Gastrocnemius medialis (tissue), 4 donors: ENCODE measurements at places on chromosomes 4 and X. TPM values are rescaled to one million over a fixed set of nuclear protein-coding genes. Genes with fewer than 3 reads are reported as not detected.
A peak's percentile ranks its signal among the peaks of the same experiment; 100 is the strongest.

Gene MAGEA3
- total RNA-seq = not detected

Gene CXCL1
- total RNA-seq = not detected

GRCh38 chr4:99314211-99314610, 7.0 kb downstream of the ADH1B start:
- no peak for DNase-seq

- DNase-seq = no peak
Observed at GRCh38 chr4:156294577-156294976, 340.9 kb upstream of the CTSO start.

GRCh38 chr4:68572653-68573170, 3.4 kb downstream of the UGT2B17 start:
- DNase-seq = no peak

- no peak for DNase-seq
Observed at GRCh38 chr4:4425119-4425690, 38.3 kb downstream of the NSG1 start.

DNA sequence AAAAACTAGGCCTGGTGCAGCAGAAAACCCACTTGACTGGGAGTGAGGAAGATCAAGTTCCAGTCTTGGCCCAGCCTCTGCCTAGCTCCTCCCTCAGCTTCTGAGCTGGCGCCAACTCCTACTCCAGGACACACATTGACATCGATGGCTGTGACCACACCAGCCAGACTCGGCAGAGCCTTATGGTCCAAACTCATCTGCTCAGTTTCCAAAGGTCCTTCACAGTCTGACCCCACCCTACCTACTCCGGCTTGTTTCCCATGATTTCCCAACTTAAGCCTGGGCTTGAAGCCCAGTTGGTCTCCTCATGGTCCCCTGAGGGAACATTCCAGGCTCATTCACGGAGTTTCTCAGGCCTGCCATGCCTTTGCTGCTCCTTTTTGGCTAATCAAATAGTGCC, 10.1 kb downstream of the ELF4 start:
- DNase-seq = peak; percentile 40

DNA sequence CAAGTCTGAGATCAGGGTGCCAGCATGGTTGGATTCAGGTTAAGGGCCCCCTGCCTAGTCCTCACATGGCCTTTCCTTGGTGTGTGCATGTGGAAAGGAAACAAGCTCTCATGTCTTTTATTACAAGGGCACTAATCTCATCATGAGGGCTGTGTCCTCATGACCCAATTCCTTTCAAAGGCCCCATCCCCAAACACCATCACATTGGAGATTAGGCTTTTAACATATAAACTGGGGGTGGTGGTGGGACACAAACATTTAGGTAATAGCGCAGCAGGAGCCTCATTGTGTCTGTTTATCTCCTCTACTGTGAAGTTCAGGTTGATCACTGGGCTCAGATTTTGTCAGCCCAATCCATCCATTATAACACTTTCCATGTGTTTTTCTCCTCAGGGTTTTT, 41.0 kb downstream of the BEX3 start:
- no peak for DNase-seq

DNA sequence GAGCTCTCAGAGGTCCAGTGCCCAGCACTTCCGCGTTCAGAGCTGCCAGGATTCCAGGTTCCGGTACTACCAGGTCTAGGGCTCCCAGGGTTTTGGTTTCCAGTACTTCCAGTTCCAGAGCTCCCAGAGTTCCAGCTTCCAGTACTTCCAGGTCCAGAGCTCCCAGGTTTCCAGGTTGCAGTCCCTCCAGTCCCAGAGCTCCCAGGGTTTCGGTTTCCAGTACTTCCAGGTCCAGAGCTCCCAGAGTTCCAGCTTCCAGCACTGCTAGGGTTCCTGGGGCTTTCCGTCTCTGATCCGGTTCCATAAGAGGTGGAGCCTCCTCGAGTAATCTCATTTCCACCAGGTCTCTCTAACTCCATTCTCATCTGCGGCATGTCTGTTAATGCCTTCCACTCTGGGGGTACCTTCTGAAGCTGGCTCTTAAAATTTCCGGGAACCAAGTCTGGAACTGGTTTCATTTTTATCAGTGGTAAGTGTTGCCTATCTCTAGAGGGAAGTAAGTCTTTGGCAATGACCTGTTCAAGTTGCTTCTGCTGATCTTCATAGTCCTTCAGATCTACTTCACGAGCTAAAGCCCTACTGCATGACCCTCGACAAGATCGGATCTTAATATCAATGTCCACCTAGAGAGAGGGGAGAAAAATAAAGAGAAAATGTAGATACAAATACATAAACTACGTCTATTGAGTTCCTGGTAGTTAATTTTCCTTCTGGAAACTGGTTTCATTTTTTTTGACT, 4.1 kb downstream of the FGA start:
- no peak for DNase-seq

DNA sequence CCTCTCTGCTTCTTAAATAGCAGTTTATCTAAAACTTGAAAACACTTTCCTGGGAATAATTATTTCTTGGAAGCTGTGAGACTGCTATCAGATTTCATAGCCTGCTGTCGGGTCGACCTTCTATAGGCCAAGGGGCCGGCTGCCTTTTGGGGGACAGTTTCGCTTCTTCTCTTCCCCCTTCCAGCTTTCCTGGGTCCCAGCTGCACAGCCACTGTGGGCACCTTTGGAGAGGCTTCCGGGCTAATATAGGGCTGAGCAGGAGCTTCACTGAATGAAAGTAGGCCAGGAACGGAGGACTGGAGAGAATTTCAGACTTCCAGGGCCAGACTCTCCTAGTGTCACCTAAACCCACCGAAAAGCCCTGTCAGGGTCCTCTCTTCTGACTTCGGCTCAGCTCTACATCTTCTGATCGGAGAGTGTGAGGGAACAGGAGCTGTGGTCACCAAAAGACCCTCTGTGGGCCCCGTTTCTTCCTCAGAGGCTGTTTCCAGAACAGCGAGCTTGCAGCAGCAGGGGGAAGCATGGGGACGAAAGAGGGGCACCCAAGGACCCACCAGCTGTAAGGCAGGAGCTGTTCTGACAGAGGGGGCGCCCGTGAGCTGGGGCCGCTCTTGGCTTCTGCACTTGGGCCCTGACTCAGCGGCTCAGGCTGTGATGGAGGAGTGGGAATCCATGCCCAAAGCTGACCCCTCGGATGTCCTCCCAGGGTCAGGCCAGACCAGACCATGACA, 620.6 kb downstream of the BCOR start:
- DNase-seq = no peak

GRCh38 chr4:102454981-102455685, 46.0 kb upstream of the NFKB1 start:
- DNase-seq = no peak
